ENCODE measurements at places on chromosomes 5 and 9.

GRCh38 chr5:172648013-172648381, 6.9 kb downstream of the NEURL1B start:
- DNase-seq = no peak

GRCh38 chr9:37919246-37919955, 15.5 kb upstream of the SLC25A51 start:
- no peak for DNase-seq

- no peak for DNase-seq
Observed at GRCh38 chr5:157267761-157268480, 2.0 kb downstream of the CYFIP2 start.

GRCh38 chr9:75845806-75846205, 44.7 kb upstream of the PCSK5 start:
- DNase-seq = no peak

Data from fibroblast of lung (primary cell).